ENCODE measurements at places on chromosomes 4 and X. TPM values are rescaled to one million over a fixed set of nuclear protein-coding genes. Genes with fewer than 3 reads are reported as not detected.

Gene REST
- polyA plus RNA-seq = 4.8 TPM

Gene SEPSECS
- 1.3 TPM for polyA plus RNA-seq

Gene PRPS1
- 4.9 TPM for polyA plus RNA-seq

Gene RAB33A
- polyA plus RNA-seq = 3.6 TPM

Measured in heart right ventricle (tissue), 16 donors.